ENCODE measurements at places on chromosomes 5 and 9.

GRCh38 chr5:141903261-141903660 lies 20.4 kb upstream of the DELE1 start:
- no peak for DNase-seq
- H3K4me1 ChIP-seq, result no peaks in the 10 kb centered on the region
- H3K4me3 ChIP-seq, result no peak overlapping the region
- no peaks in the 10 kb centered on the region for H3K27me3 ChIP-seq

GRCh38 chr5:169826618-169827017 lies 153.7 kb downstream of the INSYN2B start:
- no peak overlapping the region for H3K27ac ChIP-seq
- no peaks in the 10 kb centered on the region for H3K4me1 ChIP-seq
- H3K27me3 ChIP-seq, result no peaks in the 10 kb centered on the region
- H3K36me3 ChIP-seq, result no peaks in the 10 kb centered on the region

- no peak overlapping the region for H3K27ac ChIP-seq
- DNase-seq, result no peak
- no peaks in the 10 kb centered on the region for H3K36me3 ChIP-seq
- H3K4me1 ChIP-seq, result no peaks in the 10 kb centered on the region
- H3K27me3 ChIP-seq, result peaks cover 8% of the 10 kb centered on the region
- no peak overlapping the region for H3K4me3 ChIP-seq
Observed at GRCh38 chr5:11962122-11962521, 57.9 kb upstream of the CTNND2 start.

DNA sequence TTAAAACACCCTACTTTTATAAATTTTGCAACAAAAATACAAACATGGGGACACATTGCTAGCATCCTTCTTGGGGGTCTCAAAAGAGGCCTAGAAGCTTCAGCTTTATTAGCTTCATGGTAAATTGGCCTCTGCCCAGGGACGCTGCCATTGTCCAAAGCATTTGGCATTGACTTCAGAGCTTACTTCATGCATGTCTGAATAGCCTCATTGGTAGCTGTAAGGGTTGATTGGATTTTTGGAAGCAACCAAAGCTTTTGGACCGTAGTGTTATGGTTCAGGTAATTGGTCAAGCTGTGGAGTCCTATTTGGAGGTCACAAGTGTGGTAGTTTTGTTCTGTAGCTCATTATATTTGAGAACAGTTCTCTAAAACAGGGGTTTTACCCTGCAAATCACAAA lies 411.7 kb upstream of the SLC24A2 start:
- peaks cover 36% of the 10 kb centered on the region for H3K27me3 ChIP-seq
- no peak overlapping the region for H3K27ac ChIP-seq
- DNase-seq, result no peak
- no peaks in the 10 kb centered on the region for H3K36me3 ChIP-seq

GRCh38 chr9:132669319-132669697 lies 475 bp downstream of the DDX31 start:
- H3K4me3 ChIP-seq, result peak overlapping the region; percentile 91
- H3K27ac ChIP-seq, result peak overlapping the region; percentile 93
- H3K27me3 ChIP-seq, result no peaks in the 10 kb centered on the region
- H3K36me3 ChIP-seq, result no peaks in the 10 kb centered on the region
- H3K4me1 ChIP-seq, result peaks cover 25% of the 10 kb centered on the region
- DNase-seq, result peak; percentile 54

DNA sequence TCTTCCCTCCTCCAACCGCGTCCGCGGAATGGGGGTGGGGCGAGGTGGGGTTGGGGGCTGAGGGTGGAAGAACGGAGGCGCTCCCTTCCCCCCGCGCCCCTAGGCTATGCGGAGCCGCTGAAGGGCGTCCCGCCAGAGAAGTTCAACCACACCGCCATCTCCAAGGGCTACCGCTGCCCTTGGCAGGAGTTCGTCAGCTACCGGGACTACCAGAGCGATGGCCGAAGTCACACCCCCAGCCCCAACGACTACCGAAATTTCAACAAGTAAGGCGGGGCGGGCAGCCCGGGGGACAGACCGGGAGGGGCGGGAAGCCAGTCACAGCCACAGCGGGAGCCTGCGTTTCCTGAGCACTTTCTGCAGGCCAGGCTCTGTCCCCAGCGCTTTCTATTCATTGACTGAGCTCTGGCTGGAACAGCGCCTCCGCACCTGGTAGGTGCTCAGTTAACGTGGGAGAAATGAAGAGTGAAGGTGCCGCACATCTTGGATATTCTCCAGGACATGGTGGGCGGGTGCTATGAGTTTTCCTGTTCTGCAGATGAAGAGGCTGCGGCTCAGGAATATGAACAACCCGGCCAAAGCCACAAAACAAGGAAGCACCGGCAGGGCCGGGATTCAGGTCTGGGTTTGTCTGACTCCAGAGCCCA lies 11.3 kb downstream of the MYOZ3 start:
- H3K4me1 ChIP-seq, result peaks cover 11% of the 10 kb centered on the region
- DNase-seq, result peak; percentile 24
- H3K27ac ChIP-seq, result no peak overlapping the region
- H3K4me3 ChIP-seq, result peak overlapping the region; percentile 40

- no peaks in the 10 kb centered on the region for H3K36me3 ChIP-seq
- no peak overlapping the region for H3K4me3 ChIP-seq
- H3K27ac ChIP-seq, result no peak overlapping the region
- no peaks in the 10 kb centered on the region for H3K27me3 ChIP-seq
- H3K4me1 ChIP-seq, result peaks cover 6% of the 10 kb centered on the region
Observed at GRCh38 chr5:173294673-173295320, 33.4 kb downstream of the STC2 start.

GRCh38 chr9:34624475-34625185 lies 4.2 kb downstream of the ARID3C start:
- no peaks in the 10 kb centered on the region for H3K36me3 ChIP-seq
- H3K27me3 ChIP-seq, result peaks cover 13% of the 10 kb centered on the region
- no peak overlapping the region for H3K27ac ChIP-seq

- H3K36me3 ChIP-seq, result no peaks in the 10 kb centered on the region
- H3K4me3 ChIP-seq, result no peak overlapping the region
- H3K4me1 ChIP-seq, result no peaks in the 10 kb centered on the region
- H3K27me3 ChIP-seq, result no peaks in the 10 kb centered on the region
- no peak for DNase-seq
- no peak overlapping the region for H3K27ac ChIP-seq
Observed at GRCh38 chr5:30752015-30752414, 441.5 kb upstream of the CDH6 start.

GRCh38 chr9:98369896-98370295 lies 114.4 kb upstream of the TBC1D2 start:
- no peak for DNase-seq
- H3K27ac ChIP-seq, result no peak overlapping the region
- H3K36me3 ChIP-seq, result no peaks in the 10 kb centered on the region

GRCh38 chr9:34957492-34958410 lies at the start of gene PHF24:
TSS of gene PHF24 (plus strand) at chr9:34958285. CDS start at chr9:34971299, 13,014 bp downstream.
- H3K4me1 ChIP-seq, result no peaks in the 10 kb centered on the region
- DNase-seq, result no peak
- H3K4me3 ChIP-seq, result no peak within 1 kb of the TSS
- H3K27me3 ChIP-seq, result peaks cover 54% of the 10 kb centered on the region
- H3K27ac ChIP-seq, result no peak within 1 kb of the TSS

GRCh38 chr9:88833946-88834345 lies 157.3 kb upstream of the S1PR3 start:
- no peaks in the 10 kb centered on the region for H3K36me3 ChIP-seq
- H3K27me3 ChIP-seq, result no peaks in the 10 kb centered on the region
- H3K4me1 ChIP-seq, result no peaks in the 10 kb centered on the region
- DNase-seq, result no peak
- no peak overlapping the region for H3K27ac ChIP-seq

DNA sequence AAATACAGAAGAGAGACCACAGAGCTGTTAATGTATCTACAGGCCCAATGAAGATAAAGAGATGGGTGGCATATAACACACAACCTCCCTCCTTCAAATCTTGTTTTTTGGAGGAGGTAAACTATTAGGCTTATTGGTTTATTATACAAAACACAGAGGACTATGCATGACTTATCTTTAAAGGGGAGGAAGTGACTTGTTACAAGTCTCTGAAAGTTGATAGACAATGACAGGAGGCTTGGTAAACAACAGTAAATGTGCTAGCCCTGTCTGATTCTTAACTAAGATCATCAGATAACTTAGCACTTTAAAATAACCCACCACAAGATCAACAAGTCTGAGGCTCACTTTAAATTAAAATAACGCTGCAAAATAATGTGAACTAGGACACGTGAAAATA lies 219.0 kb downstream of the MLLT3 start:
- no peaks in the 10 kb centered on the region for H3K27me3 ChIP-seq
- H3K4me3 ChIP-seq, result no peak overlapping the region
- H3K4me1 ChIP-seq, result no peaks in the 10 kb centered on the region
- H3K27ac ChIP-seq, result no peak overlapping the region

DNA sequence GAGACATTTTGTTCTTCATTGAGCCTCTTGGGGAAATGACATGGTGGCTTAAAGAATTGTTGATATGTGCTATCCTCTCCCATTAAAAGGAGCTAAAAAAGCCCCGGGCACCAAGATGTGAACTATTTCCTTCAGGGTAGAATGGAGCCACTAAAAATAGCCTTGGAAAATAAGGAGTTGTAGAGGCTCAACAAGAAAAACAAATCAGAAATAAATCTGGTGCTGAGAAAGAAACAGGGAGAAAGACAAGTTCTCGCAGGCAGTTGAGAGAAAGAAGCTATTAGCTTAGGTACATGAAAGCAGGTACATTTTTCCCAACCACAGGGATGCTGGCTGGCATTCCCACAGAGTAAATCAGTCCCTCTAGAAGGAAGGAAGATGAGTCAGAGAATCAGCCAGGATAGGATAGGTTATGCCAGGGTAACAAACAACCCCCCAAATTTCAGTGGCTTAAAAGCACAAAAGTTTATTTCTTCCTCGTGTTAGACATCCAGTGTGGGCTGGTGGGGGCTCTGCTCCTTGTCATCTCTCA lies 134.6 kb upstream of the ADRA1B start:
- H3K27me3 ChIP-seq, result no peaks in the 10 kb centered on the region
- peak; percentile 66 for DNase-seq
- no peak overlapping the region for H3K27ac ChIP-seq
- no peak overlapping the region for H3K4me3 ChIP-seq
- H3K4me1 ChIP-seq, result peaks cover 46% of the 10 kb centered on the region

DNA sequence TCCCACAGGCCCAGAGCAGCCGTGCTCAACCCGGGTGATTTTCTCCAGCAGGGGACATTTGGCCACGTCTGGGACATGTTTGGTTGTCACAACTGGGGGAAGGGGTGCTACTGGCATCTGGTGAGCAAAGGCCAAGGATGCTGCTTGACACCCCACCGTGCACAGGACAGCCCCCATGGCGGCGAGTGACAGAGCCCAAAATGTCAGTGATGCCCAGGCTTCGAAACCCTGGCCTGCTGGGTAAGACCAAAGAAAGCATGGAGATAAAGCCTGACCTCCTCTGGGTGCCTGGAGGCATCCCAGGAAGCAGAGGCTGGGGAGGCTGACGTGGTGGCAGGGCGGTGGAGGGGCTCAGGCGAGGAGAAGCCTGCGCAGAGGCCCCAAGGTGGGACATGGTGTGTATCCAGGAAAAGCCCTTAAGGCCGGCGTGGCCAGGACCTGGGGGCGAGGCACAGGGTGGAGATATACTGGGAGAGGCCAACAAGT lies 66.4 kb downstream of the ZNF354C start:
- no peak overlapping the region for H3K27ac ChIP-seq
- H3K36me3 ChIP-seq, result no peaks in the 10 kb centered on the region
- H3K4me3 ChIP-seq, result no peak overlapping the region
- no peaks in the 10 kb centered on the region for H3K4me1 ChIP-seq
- DNase-seq, result no peak
- no peaks in the 10 kb centered on the region for H3K27me3 ChIP-seq

DNA sequence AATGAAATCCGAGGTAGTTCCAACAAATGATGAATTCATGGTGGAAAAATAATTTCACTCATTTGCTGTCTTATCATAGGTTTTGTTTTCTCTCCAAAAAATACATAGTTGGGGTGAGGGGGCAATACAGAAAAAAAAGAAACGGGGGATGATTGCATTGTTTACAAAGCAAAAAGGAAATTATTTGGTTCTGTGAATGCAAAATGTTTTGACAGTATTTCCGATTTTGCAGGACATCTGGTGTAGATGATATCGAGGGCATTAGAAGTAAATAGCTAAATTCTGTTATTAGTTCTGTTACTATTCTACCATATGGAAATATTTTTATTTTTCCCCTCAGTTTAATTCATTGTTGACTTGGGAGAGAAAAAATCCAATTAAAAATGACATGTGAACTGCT lies 201.7 kb downstream of the MARCHF11 start:
- H3K36me3 ChIP-seq, result no peaks in the 10 kb centered on the region
- H3K27me3 ChIP-seq, result no peaks in the 10 kb centered on the region
- H3K4me3 ChIP-seq, result no peak overlapping the region

DNA sequence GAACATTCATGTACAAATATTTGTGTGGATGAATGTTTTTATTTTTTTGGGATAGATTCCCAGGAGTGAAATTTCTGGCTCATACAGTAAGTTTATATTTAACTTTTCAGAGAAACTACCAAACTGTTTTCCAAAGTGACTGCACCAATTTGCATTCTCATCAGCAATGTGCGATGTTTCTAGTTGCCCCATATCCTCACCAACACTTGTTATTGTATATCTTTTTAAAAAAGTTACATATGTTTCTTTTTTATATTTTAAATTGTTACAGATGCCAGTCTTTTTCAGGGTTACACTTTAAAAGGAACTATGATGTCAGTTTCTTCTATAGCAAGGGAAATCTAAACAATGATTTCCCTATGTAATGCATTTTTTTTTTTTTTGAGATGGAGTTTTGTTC lies 49.1 kb upstream of the SEMA4D start:
- no peak for DNase-seq
- H3K27me3 ChIP-seq, result no peaks in the 10 kb centered on the region
- H3K4me3 ChIP-seq, result no peak overlapping the region
- H3K4me1 ChIP-seq, result no peaks in the 10 kb centered on the region
- no peak overlapping the region for H3K27ac ChIP-seq

DNA sequence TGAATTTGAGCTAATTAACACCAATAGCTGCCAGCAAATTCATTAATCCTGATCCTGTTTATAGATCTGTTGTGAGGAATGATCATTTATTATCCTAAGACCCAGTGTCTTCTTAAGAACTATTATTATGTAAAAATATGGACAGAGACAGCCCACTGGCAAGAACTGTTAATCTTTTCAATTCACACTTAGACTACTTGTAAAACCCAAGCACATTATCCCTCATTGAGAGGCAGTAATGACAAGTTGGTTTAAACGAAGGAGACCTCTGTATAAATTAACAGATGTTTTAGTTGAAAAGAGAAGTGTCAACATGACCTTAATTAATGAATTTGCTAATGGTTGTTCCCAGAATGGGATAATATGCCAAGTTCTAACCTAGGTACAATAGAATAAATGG lies 270.3 kb upstream of the IZUMO3 start:
- DNase-seq, result no peak
- no peak overlapping the region for H3K27ac ChIP-seq
- H3K4me3 ChIP-seq, result no peak overlapping the region
- no peaks in the 10 kb centered on the region for H3K4me1 ChIP-seq
- no peaks in the 10 kb centered on the region for H3K36me3 ChIP-seq

DNA sequence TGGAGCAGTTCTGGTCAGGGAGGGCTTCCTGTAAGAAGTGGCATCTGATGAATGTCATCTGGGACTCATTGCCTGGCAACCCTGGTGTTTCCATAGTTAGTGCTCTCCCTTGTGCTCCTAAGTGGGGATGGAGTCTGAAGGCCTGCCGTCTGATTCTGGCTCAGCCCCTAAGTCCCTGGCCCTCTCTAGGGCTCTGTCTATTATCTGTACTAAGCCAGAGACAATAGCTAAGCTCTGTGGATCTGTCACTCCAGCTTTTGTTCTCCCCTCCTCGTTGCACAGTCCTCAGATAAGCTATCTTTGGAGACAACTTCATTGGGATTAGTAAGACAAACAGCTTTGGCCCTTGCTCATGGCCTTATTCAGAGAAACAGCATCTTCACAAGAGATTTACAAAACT lies 30.6 kb upstream of the TTC1 start:
- no peak overlapping the region for H3K4me3 ChIP-seq
- DNase-seq, result no peak
- H3K36me3 ChIP-seq, result no peaks in the 10 kb centered on the region
- H3K4me1 ChIP-seq, result peaks cover 25% of the 10 kb centered on the region
- no peak overlapping the region for H3K27ac ChIP-seq

Measured in PC-3 (cell line).